ENCODE measurements at places on chromosomes 1 and 21.

- no peak for DNase-seq
These were observed 15.6 kb downstream of the PAX7 start for GRCh38 chr1:18646091-18646785.

GRCh38 chr1:4095433-4095971, 195.4 kb upstream of the C1orf174 start:
- DNase-seq: no peak

DNA sequence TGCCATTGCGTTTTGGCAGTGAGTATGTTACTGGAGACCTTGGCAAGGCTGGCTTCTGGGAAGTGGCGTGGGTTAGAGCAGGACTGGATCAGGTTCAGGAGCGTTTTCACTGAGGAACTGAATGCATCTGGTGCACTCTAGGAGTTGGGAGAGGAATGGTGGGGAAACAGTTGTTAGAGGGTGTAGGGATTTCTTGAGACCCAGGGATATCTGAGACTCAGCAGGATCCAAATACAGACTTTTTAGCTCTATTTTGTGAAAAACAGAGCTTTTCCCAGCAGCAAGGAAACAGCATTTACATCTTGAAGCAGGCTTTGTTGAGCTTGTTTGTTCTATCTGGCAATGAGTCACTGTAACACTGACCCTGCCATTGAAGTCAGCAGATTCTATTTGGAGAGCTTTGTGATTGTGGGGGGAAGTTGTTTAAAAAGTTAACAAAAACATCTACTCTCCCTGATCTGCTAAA, 56.9 kb upstream of the NRIP1 start:
- DNase-seq: peak; percentile 28

GRCh38 chr1:27438621-27439061, 46.2 kb downstream of the GPR3 start:
- no peak for DNase-seq

GRCh38 chr1:74586253-74586897, 74.0 kb upstream of the LRRC53 start:
- DNase-seq: no peak

DNA sequence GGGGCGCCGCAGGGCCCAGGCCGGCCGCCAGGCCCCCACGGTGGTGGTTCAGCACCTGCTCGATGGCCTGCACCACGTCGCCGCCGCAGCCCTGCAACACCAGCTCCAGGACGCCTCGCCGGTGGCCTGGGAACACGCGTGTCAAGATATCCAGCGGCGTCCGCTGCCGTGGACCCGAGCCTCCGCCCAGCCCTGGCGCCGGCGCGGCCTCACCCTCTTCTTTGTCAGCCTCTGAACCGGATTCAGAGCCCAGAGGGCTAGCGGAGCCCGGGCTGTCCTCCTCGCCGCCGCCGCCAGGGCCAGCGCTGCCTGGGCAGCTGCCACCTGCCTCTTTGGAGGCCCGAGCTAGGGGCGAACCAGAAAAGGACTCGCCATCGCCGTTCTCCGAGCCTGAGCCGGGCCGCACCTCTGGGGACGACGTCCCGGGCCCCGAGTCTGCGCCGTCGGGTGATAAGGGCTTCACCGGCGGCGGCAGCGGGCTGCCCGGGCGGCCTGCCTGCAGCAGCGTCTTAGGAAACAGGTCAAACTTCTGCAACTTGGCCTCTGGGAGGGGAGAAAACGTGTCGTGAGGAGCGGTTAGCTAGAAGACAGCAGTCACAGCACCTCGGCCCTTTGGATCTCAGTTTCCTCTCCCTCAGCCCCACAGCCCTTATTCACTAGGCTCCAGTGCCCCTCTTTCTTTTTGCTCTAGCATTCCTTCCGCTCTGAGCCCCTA, 3.9 kb downstream of the DMRTA2 start:
- DNase-seq: no peak

DNA sequence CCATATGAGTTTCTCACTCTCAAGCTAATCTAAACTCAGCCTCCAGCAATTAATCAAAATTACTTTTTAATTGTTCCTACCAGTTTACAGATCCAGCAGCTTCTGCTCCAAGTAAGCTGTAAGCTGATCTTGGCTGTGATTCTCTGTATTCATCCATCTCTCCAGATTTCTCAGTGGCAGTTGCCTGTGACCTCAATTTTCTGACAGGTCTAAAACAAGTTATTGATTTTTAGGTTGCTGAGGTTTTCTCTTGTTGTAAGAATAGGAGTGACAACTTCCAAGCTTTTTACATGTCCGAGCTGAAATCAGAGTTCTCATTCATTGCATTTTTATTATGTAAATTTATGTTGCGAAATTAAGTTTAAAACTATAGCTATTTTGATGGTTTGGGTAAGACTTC, 1044.4 kb downstream of the PLA2G4A start:
- DNase-seq: no peak

DNA sequence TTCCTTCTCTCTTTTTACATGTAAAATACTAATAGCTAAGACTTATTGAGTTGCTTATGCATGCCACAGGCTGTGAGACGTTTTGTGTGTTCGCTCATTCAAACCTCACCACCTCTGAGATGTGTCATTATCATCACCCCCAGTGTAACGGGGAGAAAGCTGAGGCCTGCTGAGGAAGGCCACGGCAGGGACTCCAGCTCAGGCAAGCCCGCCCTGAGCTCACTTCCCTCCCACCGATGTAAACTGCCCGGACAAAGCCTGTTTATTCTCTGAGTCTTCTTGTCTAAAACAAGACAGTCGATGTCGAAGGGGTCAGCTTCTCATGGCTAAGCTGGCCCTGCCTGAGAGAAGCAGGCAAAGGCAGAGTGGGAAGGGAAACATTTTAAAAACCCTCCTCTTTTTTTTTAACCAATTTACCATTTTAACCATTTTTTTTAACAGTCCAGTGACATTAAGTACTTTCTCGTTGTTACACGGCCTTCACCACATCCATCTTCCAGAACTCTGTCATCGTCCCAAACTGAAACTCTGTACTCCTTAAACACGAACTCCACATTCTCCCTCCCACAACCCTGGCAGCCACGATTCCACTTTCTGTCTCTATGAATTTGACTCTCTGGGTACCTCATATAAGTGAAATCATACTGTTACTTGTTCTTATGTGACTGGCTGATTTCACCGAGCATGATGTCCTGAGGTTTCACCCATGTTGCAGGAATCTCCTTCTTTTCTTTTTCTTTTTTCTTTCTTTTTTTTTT, 204.8 kb upstream of the GALNT2 start:
- DNase-seq: no peak

DNA sequence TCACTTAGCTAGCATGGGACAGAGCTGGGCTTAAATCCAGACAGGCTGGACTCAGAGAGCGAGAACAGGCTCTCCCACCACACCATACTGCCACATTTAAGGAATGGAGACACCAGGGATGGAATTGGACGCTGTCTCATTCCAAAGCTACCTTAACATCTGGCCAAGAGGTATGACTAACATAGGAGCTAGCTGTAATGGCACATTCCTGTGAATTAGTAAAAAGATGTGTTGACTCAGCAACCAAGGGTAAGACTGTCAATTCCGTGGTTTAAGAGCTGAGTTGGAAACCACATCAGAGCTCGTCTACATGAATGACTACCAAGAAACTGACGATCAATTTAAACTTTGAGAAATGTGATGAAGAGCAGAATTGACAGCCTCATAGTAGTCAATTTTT, 8.3 kb upstream of the TNFRSF9 start:
- no peak for DNase-seq

DNA sequence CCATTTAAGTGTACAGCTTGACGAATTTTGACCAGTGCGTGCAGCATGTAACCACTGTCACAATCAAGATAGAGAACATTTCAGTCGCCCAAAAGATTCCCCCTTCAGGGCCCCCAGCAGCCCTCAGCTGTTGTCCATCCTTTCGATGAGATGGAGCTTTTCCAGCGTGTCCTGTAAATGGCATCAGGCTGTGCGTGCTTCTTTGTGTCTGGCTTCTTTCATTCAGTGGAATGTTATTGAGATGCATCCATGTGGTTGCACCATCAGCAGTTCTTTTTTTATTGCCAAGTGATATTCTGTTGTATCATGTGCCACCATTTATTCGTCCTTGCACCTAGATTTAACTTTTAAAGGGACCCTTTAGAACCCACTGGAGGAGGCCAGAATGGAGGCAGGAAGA, 21.9 kb downstream of the UBE2Q1 start:
- no peak for DNase-seq

DNA sequence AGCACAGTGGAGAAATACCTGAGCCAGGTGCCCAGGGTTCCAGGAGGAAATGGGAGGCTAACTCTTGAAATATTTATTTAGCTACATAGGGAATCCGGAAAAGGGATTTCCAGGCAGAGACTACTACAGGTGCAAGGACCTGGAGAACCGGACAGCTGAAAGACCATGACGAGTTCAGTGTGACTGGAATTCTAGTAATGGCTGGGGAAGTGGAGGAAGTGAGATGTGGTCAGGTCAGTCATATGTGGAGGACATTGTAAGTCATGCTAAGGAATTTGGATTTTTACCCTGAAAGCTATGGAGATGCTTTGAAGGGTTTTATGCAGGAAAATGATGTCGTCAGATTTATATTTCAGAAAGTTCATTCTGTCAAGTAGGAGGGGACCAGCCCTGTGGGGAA, 1.8 kb downstream of the CAP1 start:
- DNase-seq: no peak

- DNase-seq: no peak
These were observed 5.5 kb upstream of the SYNJ1 start for GRCh38 chr21:32733356-32733755.

DNA sequence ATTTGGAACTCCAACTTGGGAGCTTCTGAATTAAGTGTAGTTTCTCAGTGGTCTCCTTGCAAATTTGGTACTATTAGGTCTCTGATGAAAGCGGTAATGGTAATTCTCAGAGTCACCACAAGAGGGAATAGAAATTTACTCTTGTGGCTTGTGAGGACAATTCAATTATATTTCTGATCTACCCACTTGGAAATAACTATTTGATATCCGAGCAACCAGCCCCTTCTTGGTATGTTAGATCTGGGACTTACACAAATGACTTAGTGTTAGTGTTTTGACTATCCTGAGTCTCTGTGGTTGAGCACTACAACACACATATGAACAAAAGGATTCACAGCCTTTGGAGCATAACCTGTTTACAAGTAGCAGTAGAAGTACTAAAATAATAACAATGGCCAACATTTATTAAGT, 68.1 kb downstream of the RPS6KA1 start:
- DNase-seq: peak; percentile 56

DNA sequence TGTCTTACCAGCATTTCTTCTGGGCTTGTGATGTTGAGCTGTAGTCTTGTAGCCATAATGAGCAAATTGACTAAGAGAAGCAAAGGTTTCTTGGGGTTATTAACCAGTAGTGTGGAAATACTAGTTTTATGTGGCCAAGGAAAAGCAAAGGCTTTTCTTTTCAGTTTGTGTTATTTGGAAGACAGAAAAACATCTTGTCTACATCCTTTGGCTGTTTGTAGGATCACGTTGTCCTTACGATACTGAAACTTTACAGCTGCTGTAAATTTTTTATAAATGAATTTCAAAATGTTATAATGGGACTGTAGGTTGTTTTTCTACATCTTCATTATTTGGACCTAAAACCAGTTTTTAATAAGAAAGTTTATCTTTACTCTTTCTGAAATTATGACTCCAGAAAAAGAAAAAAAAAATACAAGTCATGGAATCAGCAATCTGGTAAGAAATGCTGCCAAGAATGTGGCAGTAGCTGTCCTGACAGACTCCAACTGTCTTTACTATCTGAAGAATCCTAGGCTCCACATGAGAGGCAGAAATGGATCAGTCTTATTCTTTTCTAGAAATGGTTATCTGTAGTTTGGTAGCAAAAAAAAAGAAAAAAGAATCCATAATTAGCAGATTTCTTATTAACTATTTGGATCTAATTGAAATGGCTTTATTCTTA, 41.6 kb upstream of the QSOX1 start:
- no peak for DNase-seq

GRCh38 chr1:199243423-199244061, 604.7 kb downstream of the PTPRC start:
- DNase-seq: peak; percentile 34

GRCh38 chr21:18253799-18254198, 9.2 kb downstream of the CHODL start:
- no peak for DNase-seq

DNA sequence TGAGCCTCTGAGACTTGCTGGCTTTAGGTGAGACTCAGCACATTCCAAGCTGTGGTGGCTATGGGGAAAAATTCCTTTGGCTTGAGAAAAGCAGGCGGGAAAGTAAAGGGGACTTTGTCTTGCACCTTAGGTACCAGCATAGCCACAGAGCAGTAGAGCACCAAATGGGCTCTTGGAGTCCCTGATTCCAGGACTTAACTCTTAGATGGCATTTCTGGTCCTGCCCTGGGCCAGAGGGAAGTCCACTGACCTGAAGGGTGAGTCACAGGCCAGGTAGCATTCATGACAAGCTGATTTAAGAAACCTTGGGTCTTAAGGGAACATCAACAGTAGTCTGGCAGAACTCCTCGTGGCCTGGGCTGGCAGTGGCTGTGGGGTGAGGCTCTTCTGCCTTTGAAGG, 344.7 kb downstream of the DUSP10 start:
- DNase-seq: no peak

DNA sequence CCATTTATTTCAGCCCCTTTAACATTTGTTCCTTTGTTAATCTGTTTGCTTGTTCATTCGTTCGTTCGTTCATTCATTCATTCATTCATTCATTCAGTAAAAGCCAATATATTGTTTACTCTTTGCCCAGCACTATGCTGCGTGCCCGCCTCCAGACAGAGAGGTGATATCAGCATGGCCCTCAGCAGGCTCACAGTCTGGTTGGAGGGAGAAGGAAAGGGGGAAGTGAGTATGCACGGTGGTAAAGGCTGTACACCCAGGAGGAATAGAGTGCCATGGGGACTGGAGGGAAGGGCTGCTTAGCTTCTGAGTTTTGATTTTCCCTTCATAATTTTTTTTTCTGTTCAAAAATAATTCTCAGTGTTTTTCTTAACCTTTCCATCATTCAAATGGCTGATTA, 144.7 kb downstream of the NOS1AP start:
- no peak for DNase-seq
